ENCODE measurements at places on chromosomes 7 and 10.

- no peak for DNase-seq
These were observed 145.0 kb upstream of the ZNF32 start for GRCh38 chr10:43793704-43794103.

GRCh38 chr7:159040146-159040545, 104.5 kb downstream of the VIPR2 start:
- DNase-seq: no peak

DNA sequence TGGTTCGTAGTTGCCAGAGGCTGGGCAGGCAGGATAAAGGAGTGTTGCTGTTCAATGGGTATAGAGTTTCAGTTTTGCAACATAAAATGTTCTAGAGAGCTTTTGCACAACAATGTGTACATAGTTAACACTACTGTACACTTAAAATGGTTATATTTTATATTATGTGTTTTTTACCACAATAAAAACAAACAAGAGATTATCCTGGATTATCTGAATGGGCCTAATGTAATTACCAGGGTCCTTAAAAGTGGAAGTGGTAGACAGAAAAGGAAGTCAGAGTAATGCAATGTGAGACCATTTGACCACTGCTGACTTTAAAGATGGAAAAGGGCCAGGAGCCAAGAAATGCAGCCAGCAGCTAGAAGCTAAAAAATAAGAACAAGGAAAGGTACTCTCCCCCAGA, 159.7 kb downstream of the SGMS1 start:
- no peak for DNase-seq

GRCh38 chr10:74810087-74810486, 16.3 kb upstream of the KAT6B start:
- no peak for DNase-seq

DNA sequence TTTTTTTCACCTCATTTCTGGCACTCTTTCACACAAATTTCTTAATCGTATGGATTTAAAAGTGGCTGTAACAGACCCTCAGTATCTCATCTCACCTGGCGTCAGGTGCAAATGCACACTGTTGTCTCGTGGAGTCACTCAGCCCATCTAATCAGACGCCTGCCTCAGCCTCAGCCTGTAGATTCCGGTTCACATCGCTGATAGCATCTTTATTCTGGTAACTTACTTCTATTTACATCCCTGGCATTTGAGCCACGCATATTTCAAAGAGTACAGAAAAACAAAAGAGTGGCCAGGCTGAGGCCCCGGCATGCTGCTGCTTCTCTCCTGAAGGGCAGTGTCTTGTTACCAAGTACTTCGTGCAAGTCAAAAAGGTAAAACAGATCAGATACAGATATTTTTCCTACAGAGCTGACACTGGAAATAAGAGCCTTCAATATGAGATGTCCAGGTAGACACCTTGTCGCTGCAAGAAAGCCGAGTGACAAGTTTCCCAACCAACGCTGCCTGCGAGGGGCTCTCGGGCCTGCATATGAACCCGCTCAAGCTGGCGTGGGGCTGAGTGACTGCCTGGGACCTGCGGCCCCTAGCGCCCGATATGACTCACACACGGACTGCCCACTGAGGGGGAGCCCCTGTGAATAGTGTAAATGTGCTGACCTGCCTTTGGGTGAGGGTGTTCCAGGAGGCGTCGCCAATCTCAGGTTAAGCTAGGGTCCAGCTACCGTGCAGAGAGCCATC, 4.3 kb downstream of the VIPR2 start:
- DNase-seq: no peak

DNA sequence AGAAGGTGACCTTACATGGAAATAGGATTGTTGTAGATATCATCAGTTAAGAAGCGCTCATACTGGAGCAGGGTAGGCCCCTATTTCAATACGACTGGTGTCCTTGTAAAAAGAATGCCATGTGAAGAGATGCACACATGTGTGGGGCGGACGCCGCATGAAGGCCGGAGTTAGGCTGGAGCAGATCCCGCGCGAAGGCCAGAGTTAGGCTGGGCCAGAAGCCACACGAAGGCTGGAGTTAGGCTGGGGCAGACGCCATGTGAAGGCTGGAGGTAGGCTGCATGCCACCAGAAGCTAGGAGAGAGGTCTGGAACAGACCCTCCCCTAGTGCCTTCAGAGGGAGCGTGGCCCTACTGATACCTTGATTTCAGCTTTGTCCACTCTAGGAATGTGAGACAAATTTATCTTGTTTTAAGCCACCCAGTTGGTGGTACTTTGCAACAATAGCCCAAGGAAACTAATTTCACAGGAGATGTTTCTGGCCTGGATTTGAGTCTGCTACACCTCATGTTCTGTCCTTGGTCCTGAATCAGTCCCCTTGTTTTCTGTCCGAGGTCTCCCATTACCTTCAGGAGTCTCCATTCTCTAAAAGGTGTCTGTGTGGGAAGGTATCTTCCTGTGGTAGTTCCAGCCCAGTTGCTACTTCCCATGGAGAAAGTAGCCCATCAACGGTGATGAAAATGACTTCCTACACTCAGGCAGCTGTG, 585.8 kb downstream of the LRMDA start:
- DNase-seq: no peak

- DNase-seq: no peak
These were observed 452.7 kb downstream of the DPP6 start for GRCh38 chr7:154504918-154505317.

- DNase-seq: no peak
These were observed 690.6 kb downstream of the LRMDA start for GRCh38 chr10:76122056-76122455.

Measured in SHP77 treated with DMSO at 0.1 percent for 48 hours (cell line).